ENCODE measurements at places on chromosomes 11 and 22. TPM values are rescaled to one million over a fixed set of nuclear protein-coding genes. Genes with fewer than 3 reads are reported as not detected.

The TYR gene
- total RNA-seq, result not detected

The DDB1 gene
- total RNA-seq, result 98.9 TPM

The TANGO2 gene
- total RNA-seq, result 18.0 TPM

The MS4A6E gene
- total RNA-seq, result not detected

The OR51B5 gene
- total RNA-seq, result not detected

DNA sequence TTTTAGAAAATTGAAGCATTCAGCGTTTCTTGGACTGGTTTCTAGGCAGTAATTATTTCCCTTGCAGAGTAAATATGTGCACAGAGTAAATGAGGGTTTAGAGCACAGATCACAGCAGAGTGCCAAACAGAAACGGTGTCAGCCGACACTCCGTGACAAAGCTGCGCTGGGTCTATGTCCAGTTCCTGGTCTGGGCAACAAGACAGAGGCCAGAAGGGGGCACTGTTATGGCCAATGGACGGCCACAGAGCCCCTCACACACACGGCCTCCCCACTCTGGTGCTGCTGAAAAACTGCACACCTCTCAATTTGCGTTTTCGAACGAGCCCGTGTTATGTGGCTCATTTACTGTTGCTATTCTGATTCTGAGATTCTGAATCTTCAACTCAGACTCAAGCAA, 180.7 kb downstream of the MPPED1 start:
- no peak for DNase-seq

DNA sequence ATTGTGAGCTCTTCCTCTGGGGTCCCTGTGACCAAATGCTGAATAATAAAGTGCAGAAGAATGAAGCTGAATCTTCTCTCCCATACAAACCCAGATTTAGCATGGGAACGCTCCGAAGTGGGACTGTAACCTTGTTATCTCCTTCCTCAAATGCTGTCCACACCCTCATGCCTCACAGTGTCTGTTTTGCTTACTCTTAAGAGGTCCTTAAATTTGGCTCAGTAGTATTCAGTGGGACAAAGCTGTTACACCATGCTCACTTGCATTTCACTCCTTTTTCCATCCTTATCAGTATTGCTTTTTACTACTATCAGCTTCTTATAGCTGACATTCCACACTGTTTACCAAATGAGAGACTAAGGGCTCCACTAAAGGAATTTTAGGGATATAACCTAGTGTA, 13.8 kb upstream of the AMOTL1 start:
- no peak for DNase-seq

The NAALADL1 gene
- total RNA-seq, result 1.1 TPM

- no peak for DNase-seq
Observed at GRCh38 chr11:41392596-41392995, 66.9 kb downstream of the LRRC4C start.

DNA sequence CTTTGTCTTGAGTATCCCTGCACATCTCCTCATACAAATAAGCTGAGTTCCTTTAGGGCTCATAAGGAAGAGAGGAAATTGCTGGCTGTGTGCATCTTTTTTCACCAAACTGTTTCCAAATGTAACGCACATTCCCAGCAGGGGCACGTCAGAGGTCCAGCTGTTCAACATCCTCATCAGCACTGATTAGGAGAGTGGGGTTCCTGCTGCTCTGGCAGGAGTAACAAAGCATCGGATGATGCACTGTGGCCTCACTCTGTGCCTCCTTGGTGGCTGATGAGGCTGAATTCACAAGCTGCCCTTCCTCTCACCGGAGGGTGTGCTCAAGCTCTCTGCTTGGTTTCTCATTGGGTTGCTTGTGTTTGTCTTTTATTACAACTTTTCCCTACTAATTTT, 35.5 kb upstream of the SLC25A1 start:
- DNase-seq, result no peak

The SOX10 gene
- total RNA-seq, result 0.44 TPM

- no peak for DNase-seq
Observed at GRCh38 chr11:67022341-67022933, 497 bp upstream of the SYT12 start.

DNA sequence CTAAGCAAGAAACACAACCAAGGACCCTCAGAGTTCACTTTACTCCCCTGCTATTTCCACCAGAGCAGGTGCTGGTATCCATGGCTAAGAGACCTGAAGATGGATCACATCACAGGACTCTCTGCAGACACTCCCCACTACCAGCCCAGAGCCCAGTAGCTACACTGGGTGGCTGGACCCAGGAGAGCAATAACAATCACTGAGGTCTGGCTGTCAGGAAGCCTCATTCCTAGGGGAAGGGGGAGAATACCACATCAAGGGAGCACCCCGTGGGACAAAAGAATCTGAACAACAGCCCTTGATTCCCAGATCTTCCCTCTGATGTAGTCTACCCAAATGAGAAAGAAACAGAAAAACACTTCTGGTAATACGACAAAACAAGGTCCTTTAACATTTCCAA, 9.0 kb upstream of the MMP7 start:
- DNase-seq, result no peak

Data from esophagus squamous epithelium (tissue), 5 donors.